ENCODE measurements at places on chromosomes 12 and 14.

- DNase-seq: no peak
Measured at GRCh38 chr12:113351089-113351488, 7.3 kb upstream of the PLBD2 start.

- no peak for DNase-seq
Measured at GRCh38 chr12:58393152-58393551, 451.8 kb downstream of the ATP23 start.

DNA sequence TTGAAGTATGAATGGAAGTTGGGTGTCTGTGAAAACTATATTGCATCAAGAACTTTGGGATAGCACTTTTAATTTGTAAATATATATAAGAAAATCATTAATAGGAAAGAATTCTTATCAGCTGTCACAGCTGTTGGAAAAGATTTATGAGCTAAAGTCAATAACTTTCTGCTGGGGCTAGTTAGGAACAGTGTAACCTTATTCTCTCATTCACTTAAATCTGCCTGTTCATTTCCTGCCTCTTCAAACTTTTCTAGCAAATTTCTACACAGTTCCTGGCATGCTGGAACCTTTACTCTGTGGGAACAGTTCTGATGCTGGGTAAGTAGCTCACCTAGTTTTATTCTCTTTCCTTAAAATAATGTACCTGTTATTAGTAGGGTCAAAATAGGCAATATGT lies 109.9 kb downstream of the SCN8A start:
- DNase-seq: no peak

GRCh38 chr12:120855823-120856588 lies 48.2 kb downstream of the SPPL3 start:
- no peak for DNase-seq

GRCh38 chr14:55097881-55098560 lies 31.0 kb upstream of the LGALS3 start:
- no peak for DNase-seq

GRCh38 chr12:69008520-69008919 lies 75.5 kb upstream of the CPM start:
- no peak for DNase-seq

- no peak for DNase-seq
Measured at GRCh38 chr12:91769736-91770135, 375.9 kb downstream of the BTG1 start.

GRCh38 chr14:65281991-65282895 lies 130.3 kb upstream of the FUT8 start:
- peak; percentile 71 for DNase-seq

GRCh38 chr14:104206281-104206904 lies 68.0 kb downstream of the KIF26A start:
- no peak for DNase-seq

DNA sequence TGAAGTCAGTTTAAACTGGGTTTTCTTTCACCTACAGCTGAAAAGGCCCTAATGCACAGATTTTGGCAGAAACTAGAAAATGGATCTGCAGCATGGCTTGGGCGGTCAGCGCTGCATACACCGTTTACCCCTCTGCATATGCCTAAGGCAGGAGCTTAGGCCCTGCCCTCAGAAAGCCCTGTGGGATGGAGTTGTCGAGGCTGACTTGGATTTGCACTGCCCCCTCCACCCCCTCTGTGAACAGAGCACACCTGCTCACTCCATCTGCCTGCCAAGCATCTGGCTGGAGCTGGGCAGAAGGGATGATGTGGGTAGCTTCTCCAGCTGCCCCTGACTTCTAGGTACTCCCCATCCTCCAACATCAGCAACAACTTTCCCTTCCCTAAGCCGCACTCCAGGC lies 41.9 kb downstream of the TTC7B start:
- DNase-seq: no peak

DNA sequence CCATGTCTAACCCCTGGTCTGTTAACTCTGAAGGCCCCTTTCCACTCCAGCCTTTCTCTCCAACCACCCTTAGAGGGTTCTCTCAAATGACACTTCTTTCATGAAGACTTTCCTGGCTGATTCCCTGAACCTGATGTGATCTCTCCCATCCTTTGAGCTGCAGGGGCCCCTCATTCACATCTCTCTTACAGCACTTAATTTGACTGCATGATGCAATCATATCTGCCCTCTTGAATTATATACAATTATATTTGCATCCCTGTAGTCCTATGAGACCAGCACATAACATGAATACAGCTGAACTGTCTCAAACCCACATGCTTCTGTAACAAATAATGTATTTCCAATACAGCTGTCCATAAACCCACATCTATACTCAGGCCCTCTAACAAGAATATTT lies 56.4 kb downstream of the PPP2R5E start:
- DNase-seq: no peak

- no peak for DNase-seq
Measured at GRCh38 chr14:20632448-20632830, 9.1 kb downstream of the OR6S1 start.

- no peak for DNase-seq
Measured at GRCh38 chr12:91579516-91580263, 397.1 kb upstream of the DCN start.

DNA sequence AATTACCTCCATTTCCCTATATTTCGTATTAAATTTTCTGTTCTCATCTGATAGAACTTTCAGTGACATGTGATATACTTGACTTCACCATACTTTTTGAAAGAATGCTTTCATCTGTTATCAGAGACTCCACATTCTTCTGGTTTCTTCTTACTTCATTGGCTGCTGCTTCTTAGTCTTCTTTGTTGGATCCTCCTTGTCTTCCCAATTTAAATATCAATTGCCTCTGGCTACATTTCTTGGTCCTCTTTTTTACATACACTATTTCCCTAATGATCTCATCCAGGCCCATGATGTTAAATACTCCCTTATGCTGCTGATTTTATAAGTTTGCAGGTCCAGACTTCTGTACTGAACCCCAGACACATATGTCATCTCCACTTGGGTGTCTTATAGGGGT lies 22.0 kb downstream of the OR5AU1 start:
- no peak for DNase-seq

- DNase-seq: no peak
Measured at GRCh38 chr12:53868511-53868986, 70.1 kb upstream of the HOXC13 start.

DNA sequence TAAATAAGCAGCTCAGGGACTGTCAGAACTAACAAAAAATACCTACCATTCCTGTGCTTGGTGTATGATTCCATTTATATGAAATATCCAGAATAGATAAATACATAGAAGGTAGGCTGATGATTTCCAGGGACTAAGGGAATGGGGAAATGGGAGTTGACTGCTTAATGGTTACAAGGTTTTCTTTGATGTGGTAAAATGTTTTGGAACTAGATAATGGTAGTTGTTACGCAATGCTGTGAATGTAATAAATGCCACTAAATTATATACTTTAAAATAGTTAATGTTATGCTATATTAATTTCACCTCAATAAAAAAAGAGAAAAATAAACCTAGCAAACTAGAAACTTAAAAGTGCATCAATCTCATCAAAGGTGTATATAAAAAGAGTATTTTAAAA lies 41.1 kb downstream of the CEP83 start:
- no peak for DNase-seq

GRCh38 chr12:120762086-120762485 lies 36.5 kb downstream of the ACADS start:
- DNase-seq: no peak

- no peak for DNase-seq
Measured at GRCh38 chr12:65951697-65952096, 127.4 kb downstream of the HMGA2 start.

DNA sequence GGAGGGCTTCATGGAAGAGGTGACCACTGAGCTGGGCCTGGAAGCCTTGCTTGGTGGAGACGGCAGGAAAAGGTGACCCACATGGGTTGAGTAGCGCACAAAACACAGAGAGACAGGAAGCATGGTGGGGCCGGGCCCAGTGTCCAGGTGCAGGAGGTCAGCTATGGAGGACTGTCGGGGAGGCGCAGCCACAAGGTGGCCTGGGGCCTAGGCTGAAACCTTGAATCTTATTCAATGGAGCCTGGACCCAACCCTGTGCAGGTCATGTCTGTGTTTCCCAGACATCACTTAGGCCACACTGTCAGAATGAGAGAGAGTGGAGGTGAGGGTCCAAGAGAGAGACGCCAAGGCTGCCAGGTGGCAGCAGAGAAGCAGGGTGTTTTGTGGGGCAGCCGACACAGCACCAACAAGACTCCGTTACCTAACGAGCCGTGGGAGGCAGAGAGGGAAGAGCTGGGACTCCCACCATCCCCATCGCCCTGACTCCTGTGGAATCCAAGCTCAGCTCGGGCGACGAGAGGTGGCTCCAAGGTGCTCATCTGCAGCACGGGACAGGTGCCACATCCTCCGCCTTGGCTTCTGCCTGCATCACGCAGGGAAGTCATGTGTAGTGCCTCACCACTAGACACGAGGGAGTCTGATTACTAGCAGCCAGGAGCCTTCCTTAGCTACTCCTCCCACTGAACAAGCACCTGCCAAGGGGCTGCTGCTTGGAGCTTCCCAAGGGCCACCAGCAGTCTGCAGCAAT lies 38.7 kb downstream of the DEGS2 start:
- DNase-seq: no peak

DNA sequence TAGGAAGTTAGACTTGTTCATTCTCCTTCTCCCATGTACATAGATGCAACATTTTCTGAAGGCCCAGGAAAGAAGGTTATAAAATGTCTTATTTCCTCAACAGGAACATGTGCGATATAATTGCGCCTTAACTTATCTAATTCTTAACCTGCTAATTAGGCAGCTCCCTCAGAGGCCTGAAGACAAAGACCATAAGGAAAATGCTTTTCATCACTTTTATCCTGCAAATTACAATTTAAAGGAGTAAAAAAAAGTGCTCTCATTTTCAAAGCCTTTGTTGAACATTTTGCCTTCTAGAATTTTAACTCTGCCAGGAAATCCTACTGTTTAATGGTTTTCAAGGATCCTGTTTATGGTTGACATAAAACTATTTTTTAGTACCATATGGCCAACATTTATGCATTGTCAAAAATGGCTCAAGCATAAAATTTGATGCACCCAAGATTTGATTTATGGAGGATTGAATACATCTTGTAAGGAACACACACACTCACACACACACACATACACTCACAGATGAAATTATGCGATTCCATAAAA lies 660.4 kb upstream of the TMEM132C start:
- no peak for DNase-seq

- no peak for DNase-seq
Measured at GRCh38 chr12:82504409-82504808, 146.1 kb downstream of the METTL25 start.

GRCh38 chr12:7959701-7960121 lies 23.7 kb upstream of the SLC2A3 start:
- no peak for DNase-seq

GRCh38 chr12:53575502-53576249 lies 50.5 kb downstream of the ATF7 start:
- no peak for DNase-seq

DNA sequence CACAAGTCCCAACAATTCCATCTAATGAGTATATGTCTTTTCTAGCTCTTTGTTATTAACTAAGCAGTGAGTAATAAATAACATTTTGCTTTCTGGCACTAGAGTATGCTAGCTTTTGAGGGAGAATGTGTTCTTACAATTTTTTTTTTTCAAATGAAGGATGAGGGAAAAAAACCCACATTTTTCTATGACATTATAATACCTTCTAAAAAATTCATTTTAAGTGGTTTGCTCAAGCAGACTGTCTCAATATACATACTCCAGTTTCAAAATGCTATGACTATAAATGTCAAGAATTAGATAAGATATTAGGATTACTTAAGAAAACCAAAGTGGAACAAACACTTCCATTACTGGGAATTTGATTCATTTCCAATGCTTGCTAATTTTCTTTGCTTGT lies 394.6 kb downstream of the C12orf75 start:
- no peak for DNase-seq

GRCh38 chr12:65615118-65615517 lies 209.2 kb upstream of the HMGA2 start:
- DNase-seq: peak; percentile 95

DNA sequence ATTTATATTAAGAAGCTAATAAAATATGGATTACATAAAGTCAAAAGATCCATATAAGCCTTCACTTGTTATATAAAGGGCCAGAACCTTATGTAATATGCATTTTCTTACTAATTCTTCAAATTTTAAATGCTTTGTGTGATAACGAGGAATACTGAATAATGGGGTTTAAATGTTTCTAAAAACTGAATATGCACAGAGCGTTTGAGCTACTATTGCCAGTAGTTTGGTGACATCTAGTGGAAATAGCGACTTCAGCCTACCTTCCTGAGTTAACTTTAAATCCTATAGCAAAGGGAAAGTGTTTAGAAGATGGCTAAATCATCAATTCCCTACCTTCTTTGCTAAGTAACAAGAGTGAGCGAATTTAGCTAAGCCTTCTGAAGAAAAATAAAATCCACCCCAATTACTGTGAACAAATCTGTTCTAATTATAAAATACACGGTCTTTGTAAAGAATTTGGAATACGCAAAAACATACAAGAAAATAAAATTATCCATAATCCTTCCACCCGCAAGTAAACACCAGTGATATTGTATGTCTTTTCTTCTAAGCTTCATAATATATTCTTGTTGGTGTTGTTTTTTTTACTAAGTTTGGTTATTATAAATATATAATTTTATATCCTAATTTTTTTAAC lies 115.5 kb upstream of the G2E3 start:
- no peak for DNase-seq

DNA sequence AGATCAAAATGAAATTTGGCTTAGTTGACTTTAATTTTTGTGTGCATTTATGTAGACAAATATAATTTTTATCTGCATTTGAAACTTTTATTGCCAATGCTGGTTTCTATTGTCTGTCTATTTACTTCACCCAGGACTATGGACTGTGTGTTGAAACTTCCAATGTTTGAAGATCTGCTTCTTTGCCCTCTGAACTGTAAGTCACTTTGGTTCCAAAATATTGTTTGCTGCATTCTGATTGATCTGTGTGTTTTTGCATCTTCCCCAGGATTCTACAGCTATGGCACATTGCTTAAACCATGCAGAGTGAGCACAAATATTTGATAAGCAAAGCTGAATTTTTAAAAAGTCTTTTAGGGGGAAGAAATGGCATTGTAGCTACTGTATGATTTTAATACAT lies 131.0 kb upstream of the SOX5 start:
- no peak for DNase-seq

- no peak for DNase-seq
Measured at GRCh38 chr14:79967001-79967400, 244.3 kb downstream of the DIO2 start.

DNA sequence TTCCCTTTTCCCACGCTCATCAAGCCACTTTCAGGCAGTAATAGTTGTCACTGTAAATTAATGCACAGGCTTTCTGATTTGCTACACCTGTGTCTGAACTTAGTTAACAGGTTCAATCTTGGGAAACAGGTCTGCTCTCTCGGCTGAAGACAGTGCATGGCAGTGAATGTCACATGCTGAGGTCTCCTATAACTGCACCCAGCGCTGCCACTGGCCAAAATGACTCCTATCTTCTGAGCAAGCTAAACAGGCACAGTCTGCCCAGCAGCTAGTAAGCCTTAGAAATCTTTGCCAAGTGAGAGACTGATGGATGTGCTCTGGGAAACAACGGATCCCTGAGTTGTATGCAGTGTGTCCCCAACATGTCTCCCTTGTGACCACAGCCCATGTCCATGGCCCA lies 25.2 kb upstream of the FOXN3 start:
- DNase-seq: no peak

- no peak for DNase-seq
Measured at GRCh38 chr12:1277905-1278304, 286.9 kb downstream of the ERC1 start.

All from GM04503 (cell line).